ENCODE measurements at places on chromosomes 6 and 20.

DNA sequence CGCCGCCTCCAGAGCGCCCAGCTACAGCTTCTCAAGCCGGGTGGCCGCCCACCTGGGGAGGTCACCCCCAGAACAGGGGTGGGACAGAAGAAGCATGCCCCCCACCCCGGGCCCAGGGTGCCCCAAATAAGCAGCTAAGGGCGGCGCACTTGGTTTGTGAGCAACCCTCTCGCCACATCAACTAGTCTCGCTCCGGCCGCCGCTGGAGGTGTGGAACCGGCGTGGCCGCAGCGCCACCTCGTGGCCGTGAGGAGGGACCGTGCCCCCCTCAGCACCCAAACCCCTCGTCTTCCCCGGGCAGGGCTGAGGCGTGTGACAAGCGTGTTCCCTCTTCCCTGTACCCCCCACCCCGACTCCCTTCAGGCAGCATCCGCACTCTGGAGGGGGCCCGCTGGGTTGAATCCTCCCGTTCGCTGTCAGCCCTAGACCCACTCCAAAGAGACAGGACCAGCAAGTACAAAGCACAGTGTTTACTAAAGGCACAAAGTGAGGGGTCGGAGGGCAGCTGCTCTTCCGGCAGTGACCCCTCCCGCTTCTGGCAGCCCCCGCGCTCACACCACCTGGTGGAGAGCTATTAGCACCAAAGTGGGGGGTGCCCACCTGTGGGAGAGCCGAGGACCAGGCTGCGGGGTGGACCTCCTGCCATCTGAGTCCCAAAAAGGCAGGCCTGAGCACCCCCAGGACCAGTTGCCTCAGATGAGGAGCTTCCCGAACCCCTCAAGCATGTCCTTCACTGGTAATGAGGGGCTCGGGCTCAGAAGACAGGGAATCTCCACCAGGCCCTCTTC lies 45.4 kb downstream of the MDFI start:
- peak; percentile 65 for DNase-seq

- no peak for DNase-seq
Measured at GRCh38 chr6:100177956-100178355, 183.9 kb upstream of the MCHR2 start.

DNA sequence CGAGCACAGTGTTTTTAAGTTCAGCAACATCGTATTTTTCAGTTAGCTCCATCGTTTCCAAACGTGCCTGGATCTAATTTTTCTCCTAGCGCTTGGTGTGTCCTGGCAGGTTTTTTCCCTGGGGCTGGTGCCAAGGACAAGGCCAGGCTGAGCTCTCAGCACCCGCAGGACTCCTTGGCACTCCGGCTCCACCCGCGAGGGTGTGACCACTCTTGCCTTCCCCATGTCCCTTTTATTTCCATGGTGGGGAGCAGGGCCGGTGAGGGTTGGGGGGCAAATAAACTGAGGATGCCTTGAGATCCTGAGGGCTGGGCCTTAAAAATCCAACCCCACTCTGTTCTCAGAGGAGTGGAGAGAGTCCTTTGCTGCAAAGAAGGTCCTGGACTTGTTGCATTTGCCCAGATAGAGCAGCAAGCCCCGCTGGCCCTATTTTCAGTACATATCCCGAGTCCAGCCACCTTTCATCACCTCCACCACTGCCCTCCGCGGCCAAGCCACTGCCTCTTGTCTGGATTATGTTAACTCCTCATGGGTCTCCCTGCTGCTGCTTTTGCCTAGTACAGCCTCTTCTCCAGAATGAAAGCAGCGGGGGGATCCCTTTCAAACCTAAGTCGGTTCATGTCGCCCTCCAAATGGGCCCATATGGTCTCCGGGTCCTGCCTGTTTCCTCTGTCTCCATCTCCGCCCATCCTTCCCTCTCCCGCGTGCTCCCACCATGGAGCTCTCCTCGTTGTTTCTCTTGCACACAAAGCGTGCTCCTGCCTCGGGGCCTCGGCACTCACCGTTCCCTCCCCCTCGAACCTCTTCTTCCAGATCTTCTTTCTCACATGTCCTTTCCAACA lies 4.5 kb upstream of the RAB44 start:
- DNase-seq = no peak

DNA sequence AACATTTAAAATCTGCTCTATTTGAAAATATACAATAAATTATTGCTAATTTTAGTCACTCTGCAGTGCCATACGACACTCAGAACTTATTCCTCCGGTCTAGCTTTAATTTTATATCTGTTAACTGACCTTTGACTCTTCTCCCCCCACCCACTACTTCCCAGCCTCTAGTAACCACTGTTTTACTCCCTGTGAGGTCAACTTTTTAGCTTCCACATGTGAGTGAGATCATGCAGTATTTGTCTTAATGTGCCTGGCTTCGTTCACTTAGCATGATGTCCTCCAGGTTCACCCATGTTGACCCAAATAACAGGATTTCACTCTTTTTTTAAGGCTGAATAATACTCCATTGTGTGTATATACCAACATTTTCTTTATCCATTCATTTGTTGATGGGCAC lies 80.8 kb downstream of the RPP40 start:
- no peak for DNase-seq

DNA sequence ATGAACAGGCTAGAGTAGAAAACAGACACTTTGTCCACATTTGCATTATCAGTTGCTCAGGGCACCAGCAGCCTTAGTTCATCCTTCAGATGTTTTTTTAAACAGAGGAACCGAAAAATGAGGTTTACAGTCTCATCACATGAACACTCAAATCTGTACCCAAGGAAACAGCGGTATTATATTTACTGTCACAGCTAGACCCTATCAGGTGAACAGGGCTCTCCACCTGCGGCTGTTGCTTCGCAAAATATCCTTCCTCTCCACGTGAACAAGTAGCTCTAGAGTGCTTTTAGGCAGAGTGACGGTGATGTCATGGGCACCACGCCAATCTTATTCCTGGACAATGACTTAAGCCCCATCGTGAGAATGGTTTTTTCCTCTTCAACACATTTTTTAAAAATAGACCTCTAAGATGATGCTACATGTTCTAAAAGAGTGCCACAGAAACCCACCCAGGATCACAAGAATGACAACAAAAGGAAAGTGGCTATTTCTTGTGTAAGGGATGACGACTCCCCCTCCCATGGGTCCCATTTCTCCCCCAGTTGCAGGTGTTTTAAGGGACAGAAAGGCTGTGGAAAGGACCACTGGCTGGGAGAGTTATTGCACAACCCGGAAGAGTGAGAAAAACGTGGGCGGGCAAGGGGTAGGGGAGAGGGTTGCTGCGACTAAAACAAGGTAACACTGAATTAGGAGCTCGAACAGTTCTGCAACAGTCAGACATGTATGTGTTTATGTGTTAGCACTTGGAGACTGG lies 77.7 kb downstream of the EFHC1 start:
- DNase-seq = no peak

DNA sequence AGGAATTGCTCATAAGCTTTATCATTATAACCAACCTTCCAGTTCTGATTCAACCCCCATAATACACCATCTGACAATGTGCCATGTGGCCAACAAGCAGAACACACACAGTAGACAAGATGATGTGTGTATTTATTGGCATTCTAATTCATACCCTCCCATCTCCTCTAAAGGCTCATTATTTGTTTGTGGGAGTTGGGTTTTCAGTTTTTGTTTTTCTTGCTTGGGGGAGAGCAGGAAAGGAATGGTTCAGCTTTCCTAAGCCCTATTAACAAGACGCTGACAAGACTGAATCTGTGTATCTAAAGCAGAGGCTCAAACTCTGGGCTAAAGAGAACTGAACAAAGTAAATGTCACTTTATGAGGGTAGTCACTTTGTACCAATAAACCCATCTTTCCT lies 36.8 kb downstream of the EPB41L2 start:
- DNase-seq = no peak

DNA sequence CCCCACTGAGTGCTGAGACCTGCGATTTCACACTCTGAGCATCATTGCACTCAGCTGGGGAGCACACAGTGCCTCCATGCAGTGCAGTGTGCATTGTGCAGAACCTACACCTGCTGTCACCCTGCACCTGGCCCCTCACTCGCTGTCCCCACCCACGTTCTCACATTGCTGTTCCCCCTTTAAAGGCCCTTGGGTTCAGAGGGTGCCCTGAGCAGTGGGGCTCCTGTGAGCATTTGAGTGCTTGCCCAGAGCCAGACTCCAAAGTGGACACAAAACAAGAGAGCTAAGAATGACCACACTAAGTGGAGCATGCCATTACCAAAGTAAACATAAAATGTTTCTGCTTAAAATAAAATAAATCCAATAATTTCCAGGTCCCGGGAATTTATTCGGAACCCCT lies 131.0 kb upstream of the CST7 start:
- no peak for DNase-seq

DNA sequence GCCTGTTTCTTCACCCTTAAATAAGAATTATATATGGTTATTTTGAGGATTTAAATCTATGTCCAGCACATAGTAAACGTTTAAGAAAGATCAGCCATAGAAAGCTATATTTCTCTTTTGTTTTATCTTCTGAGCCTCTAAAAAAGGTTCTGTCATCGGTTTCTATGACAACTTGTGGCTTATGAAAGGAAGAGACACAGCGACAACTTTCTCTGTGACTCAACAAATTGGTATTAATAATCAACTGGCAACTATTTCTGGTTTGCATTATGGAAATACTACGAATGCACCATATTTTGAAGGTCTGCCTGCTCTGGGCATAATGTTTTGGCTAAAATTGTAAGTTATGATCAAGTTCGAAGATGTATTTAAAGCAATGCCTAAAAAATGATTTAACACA lies 751.0 kb downstream of the CD109 start:
- no peak for DNase-seq

DNA sequence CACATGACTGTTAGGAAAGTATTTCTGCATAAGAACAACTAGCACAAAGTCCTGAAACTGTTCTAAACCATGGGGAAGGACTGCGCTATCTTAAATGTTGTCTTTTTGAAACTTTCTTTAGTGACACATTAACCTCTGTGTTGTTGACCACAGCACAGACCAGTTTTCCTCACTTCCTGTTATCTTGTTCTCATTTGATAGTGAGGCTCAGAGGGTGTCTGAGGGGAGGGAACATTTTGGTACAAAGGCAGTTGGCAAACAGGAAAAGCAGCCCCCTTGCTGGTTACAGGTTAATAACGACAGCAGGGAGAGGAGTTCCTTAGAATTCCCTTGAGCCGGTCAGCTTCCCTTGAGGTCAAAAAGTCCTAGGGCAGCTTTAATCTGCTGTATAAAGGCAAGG lies 143.5 kb upstream of the BMP2 start:
- no peak for DNase-seq

GRCh38 chr6:166864333-166864732 lies 92.0 kb downstream of the RNASET2 start:
- no peak for DNase-seq

- DNase-seq = no peak
Measured at GRCh38 chr20:4546786-4547185, 174.9 kb upstream of the PRND start.

Measured in stimulated activated CD8-positive, alpha-beta memory T cell treated with anti-CD3 and anti-CD28 coated beads, Interleukin-7, amount 100 ng/mL, for 1 hour (primary cell).